Activated CD4-positive, alpha-beta T cell treated with anti-CD3 and anti-CD28 coated beads for 1 hour (primary cell): ENCODE measurements at places on chromosomes 13 and 19.

- DNase-seq, result no peak
Observed at GRCh38 chr19:548886-549830, 5.3 kb downstream of the GZMM start.

DNA sequence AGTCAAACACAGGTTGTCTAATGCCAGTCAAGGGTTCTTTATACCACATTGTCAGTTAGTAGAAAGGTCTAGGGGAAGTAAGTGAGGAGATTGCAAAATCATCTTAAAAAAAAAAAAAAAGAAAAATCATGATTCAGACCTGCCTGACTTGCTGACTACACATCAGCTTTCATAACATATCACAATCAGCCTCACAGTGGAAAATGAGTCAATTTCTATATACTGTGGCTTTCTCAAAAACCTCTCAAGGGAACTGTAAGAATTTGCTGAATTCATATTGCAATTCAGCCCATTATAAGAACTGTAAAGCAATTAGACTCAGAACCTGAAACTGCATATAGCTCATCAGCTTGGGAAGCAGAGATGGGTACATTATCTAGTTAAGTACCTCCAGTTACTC, 75.3 kb upstream of the GPC6 start:
- DNase-seq, result no peak

GRCh38 chr13:61036715-61037114, 378.9 kb downstream of the PCDH20 start:
- no peak for DNase-seq

DNA sequence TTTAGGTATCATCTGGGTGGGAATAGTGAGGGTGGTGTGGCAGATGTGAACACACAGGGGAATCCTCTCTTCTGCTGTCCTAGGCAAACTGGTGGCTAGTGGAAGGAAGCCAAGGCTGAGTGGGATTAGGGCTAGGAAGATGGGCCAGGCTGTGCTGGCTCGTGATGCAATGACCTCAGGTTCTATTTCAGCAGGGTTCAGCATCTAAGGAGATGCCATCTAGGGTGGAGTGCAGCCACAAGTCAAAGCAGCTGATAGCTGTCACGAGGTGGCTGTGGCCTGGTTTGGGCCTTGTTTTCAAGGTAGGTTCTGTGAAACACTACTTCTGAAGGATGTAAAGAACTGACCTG, 21.6 kb downstream of the ARL11 start:
- DNase-seq, result no peak
